Tibial nerve (tissue), 4 donors: ENCODE measurements at places on chromosomes 3 and 15. TPM values are rescaled to one million over a fixed set of nuclear protein-coding genes. Genes with fewer than 3 reads are reported as not detected.
A peak's percentile ranks its signal among the peaks of the same experiment; 100 is the strongest.

DNA sequence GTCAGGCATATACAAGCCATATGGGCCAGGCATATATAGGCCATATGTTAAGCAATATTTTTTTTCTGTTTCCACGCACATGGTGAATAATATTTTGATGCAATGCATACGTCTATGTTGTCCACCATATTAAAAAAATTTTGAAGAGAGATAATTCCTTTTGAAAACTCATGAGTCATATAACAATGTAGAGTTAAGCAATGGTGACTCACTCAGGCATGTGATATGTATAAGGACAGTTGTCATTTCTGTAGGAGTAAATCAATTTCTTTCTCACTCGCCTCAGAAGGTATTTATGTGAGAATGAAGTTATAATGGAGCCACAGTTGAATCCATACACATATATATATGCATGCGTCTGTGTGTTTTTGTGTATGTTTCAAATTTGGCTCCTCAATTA, 272.6 kb downstream of the EPHA3 start:
- DNase-seq = no peak

Gene ST6GAL1
- total RNA-seq = 34.2 TPM

- DNase-seq = no peak
Observed at GRCh38 chr3:17905996-17906395, 163.6 kb upstream of the TBC1D5 start.

DNA sequence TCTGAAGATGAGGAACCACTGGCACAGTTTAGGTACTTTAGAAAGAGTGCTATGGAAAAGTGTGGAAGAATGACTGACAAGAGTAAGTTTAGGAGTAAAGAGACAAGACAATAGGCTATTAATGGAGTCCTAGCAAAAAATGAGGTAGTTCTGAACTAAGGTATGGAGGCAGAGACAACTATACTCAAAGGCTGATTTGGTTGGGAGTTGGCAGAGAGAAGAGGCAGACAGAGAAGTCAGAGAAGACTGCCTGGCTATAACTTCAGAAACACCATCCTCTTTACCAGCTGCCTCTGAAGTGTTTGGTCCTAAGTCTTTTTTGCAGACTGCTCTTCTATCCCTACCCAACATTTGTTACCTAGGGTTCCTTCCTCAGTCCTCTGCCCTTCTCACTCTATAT, 19.2 kb downstream of the DYNC1LI1 start:
- DNase-seq = no peak

DNA sequence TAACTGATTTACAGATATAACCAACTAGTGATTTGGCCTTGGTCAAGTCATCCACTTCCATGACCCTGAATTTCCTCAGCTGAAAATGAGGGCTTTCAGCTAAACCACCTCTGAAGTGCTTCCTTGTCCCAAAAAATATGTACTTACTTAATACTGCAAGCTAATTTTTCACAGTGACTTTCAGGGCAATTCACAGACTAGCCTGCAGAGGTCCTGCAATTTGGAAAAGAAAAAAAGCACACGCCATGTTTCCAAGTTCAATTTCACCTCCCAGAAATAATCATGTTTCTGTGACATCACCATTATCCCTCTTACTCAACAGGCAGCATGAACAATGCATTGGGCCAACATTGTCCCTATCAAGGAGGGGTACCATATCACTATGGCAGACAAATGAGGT, 218.2 kb downstream of the SHOX2 start:
- DNase-seq = no peak

DNA sequence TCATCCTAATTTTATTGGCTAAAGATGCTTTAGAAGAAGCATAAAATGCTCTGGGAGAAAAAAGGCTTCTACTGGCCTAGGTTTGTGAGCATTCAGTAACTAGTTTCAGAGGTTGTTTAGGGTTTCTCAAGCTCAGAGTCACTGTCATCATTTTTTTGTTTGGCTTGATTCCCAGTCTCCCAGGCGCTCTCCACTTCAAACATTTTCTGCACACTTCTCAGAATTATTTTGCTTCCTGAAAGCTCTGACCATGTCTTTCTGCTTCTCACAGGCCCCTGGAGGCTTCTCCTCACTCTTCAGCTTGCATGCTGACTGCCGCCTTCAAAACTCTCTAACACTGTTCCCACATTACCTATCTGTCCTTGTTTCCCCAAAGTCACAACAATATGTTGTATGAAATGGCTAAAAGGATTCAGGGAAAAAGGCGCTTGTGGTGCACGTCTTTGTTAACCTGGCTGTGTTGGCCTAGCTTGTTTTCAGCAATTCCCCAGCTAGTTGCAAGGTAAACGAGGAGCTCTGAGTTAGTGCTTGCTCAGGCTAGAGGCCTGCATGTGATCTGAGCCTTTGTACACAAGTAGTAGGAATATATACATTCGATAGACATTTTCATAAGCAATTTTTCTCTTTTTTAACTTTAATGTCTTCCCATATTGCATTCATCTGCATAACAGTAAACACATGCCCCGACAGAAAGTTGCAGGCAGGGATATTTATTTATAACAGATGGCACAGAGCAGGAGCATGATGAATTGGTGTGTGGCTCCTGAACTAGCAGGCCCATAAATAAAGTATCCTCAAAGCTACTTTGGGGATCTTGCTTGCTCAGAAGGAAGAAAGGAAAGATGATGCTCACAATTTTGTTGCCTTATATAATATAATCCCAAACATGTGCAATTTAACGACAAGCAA, 129.2 kb upstream of the DPH6 start:
- no peak for DNase-seq

- DNase-seq = no peak
Observed at GRCh38 chr15:45918839-45919238, 284.0 kb downstream of the SQOR start.

Gene CPA3
- 6.9 TPM for total RNA-seq

DNA sequence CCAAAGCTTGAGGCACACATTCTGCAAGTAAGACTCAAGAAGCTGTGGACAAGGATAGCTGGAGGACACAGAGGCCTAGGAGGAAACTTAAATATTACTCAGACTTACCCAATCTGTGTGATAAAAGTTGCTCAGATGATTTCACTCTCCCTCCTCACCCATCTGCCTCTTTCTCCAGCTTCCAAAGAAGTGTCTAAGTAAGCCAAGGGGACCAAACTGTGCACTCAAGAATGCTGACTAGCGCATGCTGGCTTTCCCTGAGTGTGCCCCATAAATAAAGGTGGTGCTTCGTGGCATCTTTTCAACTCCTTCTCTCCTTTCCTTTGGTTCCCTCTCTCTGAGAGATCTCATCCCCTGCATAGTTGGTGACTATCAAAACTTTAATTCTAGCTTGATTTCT, 211.0 kb upstream of the LMCD1 start:
- no peak for DNase-seq

Gene PSTPIP1
- total RNA-seq = 54.6 TPM

Gene SH2D7
- total RNA-seq = not detected

- DNase-seq = no peak
Observed at GRCh38 chr3:194931347-194931746, 245.7 kb downstream of the FAM43A start.

DNA sequence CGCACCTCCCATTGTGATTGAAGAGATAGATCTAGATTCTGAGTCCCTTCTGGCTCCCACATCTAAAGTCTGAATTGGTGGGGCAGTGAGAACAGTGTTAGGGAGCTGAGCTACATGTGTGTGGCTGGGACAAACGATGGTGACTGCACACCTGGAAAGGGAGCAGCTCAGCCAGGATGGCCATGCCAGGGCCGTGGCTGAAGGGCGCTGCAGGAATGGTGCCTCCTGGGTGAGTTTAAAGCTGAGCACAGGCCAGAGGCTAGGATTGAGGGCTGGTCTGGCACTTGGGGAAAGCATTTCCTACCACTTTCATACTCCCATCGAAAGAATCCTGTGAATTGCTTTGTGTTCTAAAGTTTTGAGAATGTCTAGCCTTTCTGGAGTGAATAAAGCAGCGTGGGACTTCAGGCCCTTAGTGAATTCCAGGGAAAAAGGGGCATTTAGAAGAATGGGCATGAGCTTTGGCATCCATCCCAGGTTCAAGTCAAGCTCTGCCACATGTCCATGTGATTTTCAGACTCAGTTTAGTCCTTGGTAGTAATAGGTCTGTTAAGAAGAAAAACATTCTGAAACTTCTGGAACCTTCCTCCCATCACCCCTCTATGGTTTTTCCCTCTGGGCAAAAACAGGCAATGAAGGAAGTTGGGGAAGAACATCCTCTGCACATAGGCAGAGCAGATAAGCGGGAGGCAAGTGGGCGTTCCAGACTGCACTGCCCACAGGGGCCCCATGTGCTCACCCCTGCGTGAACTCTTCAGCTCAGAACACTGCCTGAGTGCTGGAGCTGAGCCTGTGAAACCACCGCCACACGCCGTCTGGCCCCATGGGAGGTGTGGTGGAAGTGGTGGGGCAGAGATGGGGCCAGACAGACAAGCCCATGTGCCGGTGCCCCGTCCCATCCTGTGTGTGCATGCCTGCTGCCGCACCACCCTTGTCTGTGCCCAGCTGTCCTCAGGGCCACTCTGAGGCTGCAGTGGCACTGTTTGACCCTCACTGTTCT, 12.9 kb upstream of the CPNE9 start:
- no peak for DNase-seq

Gene P2RY1
- total RNA-seq = 8.4 TPM

DNA sequence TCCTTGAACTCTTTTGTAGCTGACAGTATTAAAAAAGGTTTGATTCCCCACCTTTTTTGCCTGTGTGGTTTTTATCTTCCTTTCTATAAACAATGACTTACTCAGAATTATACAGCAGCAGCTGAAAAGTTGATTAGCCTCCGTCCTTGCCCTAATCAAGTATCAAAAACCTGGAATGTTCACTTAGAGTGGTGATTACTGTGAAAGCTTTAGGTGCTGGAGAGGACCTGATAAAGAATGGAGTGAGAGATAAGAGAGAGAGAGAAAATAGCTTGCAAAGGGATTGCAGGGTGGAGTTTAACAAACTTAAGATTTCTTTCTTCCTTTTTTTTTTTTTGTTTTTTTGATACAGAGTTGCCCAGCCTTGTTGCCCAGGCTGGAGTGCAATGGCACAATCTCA, 6.7 kb downstream of the CGNL1 start:
- DNase-seq = no peak

GRCh38 chr3:81245501-81245900, 515.9 kb downstream of the GBE1 start:
- no peak for DNase-seq

GRCh38 chr3:61847784-61848462, 286.6 kb downstream of the PTPRG start:
- peak; percentile 64 for DNase-seq

GRCh38 chr15:42679285-42680141, 57.4 kb downstream of the CDAN1 start:
- no peak for DNase-seq

DNA sequence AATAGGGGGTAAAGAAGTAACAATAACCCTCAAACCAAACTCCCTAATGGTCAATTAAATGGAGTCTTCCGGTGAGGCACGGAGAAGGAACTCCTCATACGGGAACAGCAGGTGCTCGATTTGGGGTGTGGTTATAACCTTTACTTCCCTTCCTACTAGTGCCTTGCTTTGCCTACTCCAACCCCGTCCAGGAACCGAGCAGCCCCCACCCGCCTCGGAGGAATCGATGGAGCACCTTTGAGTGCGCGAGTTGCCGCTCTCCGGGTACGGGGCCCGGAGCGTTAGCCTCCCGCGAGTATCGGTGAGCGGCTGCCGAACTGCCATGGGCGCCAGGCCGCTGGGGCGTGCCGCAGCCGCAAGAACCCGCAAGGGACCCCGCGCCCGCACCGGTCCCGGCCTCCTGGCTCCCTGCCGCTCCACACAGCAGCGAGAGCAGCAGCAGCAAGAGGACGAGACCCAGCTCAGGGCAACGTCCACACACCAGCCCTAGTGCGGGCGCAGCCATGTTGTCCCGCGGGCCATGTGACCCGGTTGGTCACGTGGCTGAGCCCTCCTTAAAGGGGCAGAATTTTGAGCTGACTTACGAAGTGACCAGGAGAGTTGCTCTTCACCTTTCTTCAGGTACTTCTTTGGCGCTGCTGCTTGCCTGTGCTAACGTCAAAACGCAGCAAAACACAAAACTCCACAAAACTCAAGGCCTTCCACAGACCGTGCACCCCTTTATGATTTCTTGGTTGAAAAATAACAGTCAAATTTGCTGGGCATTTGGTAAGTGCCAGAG, at the start of gene SUMF1:
SUMF1 (minus strand) TSS at position 529 of the 781 bp plus-strand sequence; CDS start at position 505, 24 bp downstream.
- DNase-seq = peak; percentile 68

GRCh38 chr15:41291065-41291631, 41.2 kb downstream of the OIP5 start:
- no peak for DNase-seq

Gene KBTBD12
- 0.87 TPM for total RNA-seq

- DNase-seq = no peak
Observed at GRCh38 chr3:1131166-1131565, 38.3 kb downstream of the CNTN6 start.

- no peak for DNase-seq
Observed at GRCh38 chr3:121627622-121628021, 33.1 kb downstream of the HCLS1 start.

GRCh38 chr3:45002139-45002660, 23.9 kb upstream of the CLEC3B start:
- DNase-seq = no peak

Gene BUB1B
- not detected for total RNA-seq

GRCh38 chr3:34277110-34277509, 478.7 kb downstream of the PDCD6IP start:
- no peak for DNase-seq

Gene CPNE4
- not detected for total RNA-seq

GRCh38 chr3:187709155-187709554, 6.8 kb upstream of the RTP2 start:
- no peak for DNase-seq

GRCh38 chr3:52829906-52830463, 487 bp downstream of the ITIH4 start:
- DNase-seq = no peak

Gene TRAT1
- 0.90 TPM for total RNA-seq

- DNase-seq = no peak
Observed at GRCh38 chr3:76222201-76222600, 436.9 kb upstream of the ZNF717 start.

Gene TTC21A
- 12.7 TPM for total RNA-seq

DNA sequence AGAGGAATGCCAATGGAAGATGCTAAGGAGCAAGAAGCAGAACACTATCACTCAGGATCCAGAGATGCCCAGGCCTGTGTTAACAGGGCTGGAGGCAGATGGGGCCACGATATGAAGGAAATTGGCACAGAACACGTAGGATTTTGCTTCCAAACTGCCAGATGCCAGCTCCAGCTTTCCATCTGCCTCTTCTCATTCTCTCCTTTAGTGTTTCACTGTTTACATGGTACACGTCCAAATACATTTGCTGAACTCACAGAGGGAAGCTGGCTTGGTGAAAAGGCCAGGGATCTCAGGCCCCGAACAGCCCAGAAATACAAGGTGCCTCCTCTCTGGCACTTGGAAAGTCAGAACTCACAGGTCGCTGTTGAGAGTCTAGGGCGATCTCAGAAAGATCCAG, 187.0 kb downstream of the NTRK3 start:
- no peak for DNase-seq
